ENCODE measurements at places on chromosomes 16 and 17. TPM values are rescaled to one million over a fixed set of nuclear protein-coding genes. Genes with fewer than 3 reads are reported as not detected.

TERB1 gene
- total RNA-seq, result 0.55 TPM

DNA sequence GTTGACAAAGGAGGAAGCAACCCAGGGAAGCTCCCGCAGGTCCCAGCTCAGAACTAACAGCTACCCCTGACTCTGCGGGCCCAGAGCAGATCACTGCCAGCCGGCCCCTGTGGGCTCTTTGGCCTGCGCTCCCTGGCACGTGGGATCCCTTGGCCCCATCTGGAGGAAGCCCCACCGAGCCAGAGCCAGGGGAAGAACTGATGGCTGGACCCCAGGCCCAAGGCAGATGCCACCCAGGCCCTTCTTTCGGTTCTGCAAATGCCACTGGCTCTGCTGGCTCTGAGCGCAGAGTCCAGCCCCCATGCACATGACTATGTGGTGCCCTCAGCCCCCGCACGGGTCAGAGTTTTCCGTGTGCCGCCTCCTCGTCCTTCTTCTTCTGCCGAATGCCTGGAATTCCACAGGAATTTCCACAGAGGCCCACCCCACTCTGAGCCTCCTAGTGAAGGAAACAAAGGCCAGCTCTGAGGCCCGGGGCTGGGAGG is 35.8 kb upstream of the SNN start:
- peak; percentile 38 for DNase-seq

DNA sequence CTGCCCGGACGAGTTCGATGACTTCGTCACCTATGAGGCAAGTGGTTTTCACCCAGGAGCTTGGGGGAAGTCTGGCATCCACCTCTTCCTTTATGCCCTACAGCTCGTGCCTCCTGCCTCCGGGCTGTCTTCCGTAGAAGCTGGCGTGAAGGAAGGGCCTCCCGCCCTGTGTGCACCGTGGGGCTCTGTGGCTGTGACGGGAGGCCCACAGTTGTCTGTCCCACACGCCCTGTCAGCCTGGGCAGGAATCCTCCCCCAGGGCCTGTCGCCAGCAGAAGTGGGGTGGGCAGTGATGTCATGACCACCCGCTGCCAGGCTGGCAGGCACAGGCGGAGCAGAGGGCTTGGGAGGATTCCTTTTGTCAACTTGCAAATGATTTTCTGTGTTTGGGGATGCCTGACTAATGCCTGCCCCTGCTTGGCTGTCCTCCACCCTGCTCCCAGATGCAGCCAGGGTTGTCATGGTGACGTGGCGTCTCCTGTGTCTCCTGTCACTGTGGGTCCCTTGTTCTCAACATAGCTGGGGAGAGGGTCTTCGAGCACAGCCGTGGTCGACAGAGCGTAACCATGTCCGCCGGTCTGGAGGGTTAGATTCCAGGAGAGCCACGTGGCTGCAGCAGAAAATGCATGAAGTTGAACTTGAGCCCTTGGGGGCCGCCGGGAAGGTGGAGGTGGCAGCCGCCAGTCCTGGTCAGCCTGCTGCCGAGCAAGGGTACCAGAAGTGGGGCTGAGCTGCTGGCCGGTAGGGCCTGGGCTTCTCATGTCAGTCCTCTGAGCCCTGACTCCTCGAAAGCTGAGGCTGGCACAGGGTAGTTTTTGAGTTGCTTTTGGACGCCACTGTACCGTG is 46.1 kb downstream of the RAB11FIP3 start:
- DNase-seq, result no peak

DNA sequence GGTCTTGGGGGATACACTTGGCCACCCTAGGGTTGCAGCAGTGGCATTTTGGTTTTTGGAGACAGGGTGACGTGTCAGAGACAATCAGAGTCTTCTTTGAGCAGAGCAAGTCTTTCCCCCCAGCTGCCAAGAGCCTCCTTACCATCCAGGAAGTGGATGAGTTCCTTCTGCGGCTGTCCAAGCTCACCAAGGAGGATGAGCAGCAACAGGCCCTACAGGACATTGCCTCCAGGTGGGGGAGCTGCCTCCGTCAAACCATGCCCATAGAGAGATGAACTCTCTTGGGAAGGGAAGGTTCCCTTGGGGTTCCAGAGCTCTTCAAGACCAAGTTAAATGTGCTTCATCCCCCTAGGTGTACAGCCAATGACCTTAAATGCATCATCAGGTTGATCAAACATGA is 11.3 kb downstream of the LIG3 start:
- DNase-seq, result no peak

GRCh38 chr17:79109584-79109983 is 35.0 kb downstream of the ENGASE start:
- DNase-seq, result no peak
